ENCODE measurements at places on chromosomes 3 and 15. TPM values are rescaled to one million over a fixed set of nuclear protein-coding genes. Genes with fewer than 3 reads are reported as not detected.

DNA sequence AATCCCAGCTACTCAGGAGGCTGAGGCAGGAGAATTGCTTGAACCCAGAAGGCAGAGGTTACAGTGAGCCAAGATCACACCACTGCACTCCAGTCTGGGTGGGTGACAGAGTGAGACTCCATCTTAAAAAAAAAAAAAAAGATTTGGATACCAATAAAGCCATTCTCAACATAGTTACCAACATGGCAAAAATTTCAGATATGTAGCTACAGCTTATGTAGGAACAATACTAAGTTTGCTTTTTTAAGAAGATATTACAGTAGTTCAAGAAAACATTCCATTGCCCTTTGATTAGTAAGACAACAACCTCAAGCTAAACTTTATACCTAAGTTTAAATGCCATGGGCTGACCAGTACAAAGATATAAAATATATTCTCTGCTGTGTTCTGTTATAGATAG, 34.4 kb downstream of the ZNF106 start:
- DNase-seq: no peak

DNA sequence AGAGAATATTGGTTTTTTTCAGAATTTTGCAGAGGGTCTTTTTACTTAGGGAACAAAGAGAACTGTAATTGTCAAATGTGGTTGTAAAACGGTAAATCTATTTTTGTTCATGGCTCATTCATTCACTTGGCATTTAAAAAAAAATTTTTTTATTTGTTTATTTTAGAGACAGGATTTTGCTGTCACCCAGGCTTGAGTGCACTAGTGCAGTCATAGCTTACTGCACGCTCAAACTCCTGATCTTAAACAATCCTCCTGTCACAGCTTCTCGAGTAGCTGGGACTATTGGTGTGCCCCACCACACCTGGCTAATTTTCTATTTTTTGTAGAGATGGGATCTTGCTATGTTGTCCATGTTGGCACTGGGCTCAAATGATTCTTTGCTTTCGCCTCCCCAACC, 301.8 kb downstream of the LPP start:
- no peak for DNase-seq

DNA sequence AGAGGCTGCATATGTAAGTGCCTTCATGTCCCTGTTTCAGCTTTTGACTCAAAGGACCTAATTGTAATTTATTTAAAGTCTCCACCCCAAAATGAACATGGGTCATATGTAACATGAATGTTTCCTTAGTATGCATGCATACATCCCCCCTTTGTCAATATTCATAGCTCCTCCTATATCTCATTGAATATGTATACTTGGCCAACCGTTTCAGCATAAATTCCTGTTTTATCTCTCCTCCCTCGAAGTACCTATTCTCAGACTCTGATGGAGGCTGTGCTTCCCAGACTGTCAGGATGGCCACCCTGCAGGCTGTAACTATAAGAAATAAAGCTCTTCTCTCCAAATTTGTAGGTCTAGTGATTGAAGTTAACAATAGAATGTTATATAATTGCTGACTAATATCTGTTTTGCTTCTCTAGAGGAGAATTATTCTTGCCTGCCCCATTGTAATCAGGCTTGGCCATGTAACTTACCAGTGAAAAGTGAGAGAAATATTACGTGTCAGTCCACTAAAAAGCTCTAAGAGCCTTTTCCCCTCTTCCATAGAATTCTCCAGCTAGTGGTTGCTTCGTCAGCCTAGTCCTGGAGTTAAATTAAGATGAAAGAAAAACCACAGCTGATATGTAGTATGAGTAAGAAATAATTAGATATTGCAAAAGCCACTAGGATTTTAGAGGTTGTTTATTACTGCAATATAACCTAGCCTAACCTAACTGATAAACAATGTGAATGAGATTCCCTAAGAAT, 245.1 kb downstream of the ZNF385D start:
- no peak for DNase-seq

- DNase-seq: no peak
Observed at GRCh38 chr3:184045995-184046394, 6.9 kb upstream of the HTR3C start.

GOLGB1 gene
- 56.5 TPM for total RNA-seq

CLDN16 gene
- not detected for total RNA-seq

GPR149 gene
- total RNA-seq: not detected

CLRN1 gene
- not detected for total RNA-seq
